ENCODE measurements at places on chromosomes 16 and 17.

DNA sequence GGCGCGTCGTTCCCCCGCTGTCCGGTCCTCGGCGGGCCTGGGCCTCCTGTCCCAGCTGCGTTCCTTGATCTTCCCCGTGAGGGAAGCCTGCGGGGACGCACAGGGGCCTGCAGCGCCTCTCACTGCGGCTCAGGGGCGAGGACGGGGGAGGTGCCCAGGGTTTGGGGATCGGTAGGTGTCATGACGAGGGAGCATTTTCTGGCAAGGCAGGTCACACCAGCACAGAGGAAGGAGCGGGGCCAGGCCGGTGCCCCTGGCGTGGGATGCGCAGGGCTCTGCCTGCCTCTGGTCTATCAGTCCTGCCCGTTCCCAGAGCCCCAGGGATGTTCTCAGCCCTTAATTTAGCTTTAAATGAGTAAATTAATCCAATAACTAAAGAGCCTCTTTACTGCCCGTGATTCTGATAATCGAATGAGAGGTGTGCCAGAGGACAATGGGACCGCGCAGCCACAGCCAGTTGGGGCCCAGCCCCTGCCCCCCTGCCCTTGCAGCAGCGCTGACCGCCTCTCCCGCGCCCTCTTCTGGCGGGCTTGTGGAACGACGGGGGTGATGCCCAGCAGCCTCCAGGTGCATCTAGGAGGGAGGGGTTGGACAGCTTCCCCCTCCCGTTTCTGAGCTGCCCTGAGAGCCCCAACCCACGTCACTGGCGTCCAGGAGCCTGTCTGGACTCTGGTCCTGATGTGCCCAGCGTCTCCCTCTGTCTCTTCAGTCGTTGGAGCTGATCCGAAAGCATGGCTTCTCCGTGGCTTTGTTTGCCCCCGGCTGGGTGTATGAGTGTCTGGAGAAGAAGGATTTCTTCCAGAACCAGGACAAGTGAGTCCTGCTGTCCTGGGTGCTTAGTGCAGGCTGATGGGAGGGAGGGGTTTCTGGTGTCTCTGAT, 7.9 kb downstream of the ENGASE start:
- no peak for DNase-seq

- no peak for DNase-seq
Observed at GRCh38 chr16:75097941-75098901, 18.4 kb downstream of the LDHD start.

DNA sequence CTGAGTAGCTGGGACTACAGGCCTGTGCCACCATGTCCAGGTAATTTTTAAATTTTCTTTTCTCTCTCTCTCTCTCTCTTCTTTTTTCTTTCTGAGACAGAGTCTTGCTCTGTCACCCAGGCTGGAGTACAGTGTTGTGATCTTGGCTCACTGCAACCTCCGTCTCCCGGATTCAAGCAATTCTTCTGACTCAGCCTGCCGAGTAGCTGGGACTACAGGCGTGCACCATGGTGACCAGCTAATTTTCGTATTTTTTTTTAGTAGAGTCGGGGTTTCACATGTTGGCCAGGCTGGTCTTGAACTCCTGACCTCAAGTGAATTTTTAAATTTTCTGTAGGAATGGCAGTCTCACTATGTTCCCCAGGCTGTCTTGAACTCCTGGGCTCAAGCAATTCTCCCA, 11.1 kb upstream of the ZNF652 start:
- no peak for DNase-seq

DNA sequence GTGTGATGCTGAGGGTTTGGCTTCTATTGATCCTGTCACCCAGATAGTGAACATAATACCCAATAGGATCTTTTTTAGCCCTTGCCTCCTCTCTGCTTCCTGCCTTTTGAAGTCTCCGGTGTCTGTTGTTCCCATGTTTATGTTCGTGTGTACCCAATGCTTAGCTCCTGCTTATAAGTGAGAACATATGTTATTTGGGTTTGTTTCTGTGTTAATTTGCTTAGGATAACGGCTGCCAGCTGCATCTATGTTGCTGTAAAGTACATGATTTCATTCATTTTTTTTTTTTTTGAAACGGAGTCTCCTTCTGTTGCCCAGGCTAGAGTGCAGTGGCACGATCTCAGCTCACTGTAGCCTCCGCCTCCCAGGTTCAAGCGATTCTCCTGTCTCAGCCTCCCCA, 23.0 kb downstream of the DUS2 start:
- DNase-seq = no peak

All from tibial nerve (tissue), 4 donors.